ENCODE measurements at places on chromosomes 11 and 22.

GRCh38 chr11:101019870-101020269, 109.7 kb downstream of the PGR start:
- no peak for DNase-seq

GRCh38 chr11:6992026-6992425, 28.1 kb downstream of the ZNF214 start:
- no peak for DNase-seq

- peak; percentile 24 for DNase-seq
Measured at GRCh38 chr22:35231585-35232084, 25.7 kb upstream of the HMGXB4 start.

- DNase-seq = no peak
Measured at GRCh38 chr22:39666926-39667325, 96.4 kb downstream of the CACNA1I start.

DNA sequence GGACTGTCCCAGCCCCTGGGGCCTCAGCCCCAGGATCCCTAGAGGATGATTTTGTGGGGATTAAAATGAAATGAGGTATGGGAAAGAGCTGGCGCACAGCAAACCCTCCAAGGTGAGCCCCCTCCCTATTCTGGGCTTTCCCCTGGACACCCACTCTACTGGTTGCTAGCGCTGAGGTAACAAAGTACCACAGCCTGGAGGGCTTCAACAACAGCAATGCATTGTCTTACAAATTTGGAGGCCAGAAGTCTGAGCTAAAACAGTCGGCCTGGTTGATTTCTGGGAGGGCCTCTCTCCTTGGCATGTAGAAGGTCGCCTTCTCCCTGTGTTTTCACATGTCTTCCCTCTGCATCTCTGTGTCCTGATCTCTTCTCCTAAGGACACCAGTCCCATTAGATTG, 913.6 kb downstream of the NTM start:
- DNase-seq = no peak

DNA sequence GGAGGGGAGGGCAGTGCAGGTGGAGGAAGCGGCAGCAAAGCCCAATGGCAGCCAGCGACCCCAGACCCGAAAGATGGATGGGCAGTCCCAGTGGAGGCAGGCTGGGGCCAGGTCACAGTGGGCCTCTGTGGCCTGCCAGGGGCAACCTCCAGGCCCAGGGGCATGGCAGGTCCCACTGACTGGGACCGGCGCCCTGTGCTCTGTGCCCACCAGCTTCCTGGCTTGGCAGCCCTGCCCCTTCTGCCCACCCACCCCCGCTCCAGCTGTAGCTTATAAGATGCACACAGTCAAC, 4.3 kb upstream of the KCNK7 start:
- no peak for DNase-seq

DNA sequence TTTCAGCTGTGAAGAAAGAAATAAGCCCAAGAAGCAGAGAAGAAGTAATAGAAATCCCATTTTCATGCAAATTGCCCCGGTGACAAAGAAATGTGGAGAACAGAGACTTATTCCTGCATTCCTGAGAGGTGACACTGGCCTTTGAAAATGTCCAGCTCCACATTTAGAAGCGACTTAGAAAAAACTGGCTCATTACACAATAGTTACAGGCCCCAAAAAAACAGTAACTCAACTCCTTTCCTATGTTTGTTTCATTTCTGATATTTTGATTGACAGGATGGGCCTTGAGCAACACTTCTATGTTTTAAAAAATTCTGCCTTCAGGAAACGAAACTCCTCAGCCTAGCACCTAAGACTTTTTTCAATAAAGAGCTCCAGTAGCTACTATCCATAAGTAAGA, 726.9 kb upstream of the TENM4 start:
- DNase-seq = no peak

DNA sequence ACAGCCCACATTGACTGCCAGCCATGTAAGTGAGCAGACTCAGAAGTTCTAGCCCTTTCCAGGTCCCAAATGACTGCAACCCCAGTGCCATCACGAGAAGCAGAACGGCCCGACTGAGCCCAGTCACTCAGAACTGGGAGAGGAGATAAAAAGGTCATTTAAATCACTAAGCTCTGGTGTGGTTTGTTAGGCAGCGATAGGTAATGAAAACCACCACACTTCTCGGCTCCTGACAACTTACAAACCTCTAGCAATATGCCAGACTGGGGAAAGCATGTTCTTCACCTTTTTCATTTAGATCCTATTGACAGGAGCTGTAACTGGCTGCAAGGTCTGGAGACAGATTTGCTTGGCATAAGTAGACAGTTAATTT, 6.7 kb downstream of the SLC15A3 start:
- DNase-seq = no peak

GRCh38 chr11:4611986-4612385, 4.0 kb upstream of the TRIM68 start:
- DNase-seq = no peak

All from H54 (cell line).